Stimulated activated CD4-positive, alpha-beta T cell treated with anti-CD3 and anti-CD28 coated beads, Interleukin-15, amount 100 ng/mL, for 1 hour (primary cell): ENCODE measurements at places on chromosomes 5 and 9.

DNA sequence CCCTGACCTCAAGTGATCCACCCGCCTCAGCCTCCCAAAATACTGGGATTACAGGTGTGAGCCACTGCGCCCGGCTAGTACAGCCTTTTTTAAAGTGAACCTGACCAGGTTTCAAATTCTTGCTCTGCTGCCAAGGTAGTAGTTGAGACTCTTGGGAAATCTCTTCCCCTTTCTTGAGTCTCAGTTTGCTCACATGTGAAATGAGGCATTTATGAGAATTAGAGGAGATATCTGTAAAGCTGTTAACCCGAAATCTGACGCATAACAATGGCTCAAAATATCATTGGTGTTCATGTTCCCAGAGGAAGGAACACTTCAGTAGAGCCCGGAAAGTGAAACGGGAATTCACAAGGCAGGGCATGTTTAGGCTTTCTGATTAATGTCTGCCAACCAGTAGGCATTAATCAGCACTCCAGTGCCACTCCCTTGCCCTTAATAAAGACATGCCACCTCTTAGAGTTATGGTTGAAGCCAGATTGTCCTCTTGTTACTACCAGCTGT is 1.5 kb downstream of the ARPC5L start:
- no peak for DNase-seq

DNA sequence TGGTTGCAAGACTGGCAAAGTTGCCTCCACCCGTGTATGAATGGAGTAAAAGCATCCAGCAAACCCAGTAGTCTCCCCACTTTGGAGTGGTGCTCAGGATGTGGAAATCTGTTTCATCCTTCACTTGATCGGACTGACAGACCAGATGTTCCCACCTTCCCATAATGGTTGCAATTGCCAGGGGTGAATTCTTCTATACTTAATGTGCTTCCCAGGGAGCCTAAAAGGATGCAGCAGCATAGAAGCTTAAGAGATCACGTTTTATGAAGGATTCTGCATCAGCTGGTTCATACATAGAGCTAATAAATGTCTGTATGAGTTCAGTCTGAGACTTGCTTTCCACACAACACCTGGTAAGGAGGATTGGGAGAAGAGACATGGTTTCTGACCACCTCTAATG is 198.8 kb upstream of the S1PR3 start:
- no peak for DNase-seq

DNA sequence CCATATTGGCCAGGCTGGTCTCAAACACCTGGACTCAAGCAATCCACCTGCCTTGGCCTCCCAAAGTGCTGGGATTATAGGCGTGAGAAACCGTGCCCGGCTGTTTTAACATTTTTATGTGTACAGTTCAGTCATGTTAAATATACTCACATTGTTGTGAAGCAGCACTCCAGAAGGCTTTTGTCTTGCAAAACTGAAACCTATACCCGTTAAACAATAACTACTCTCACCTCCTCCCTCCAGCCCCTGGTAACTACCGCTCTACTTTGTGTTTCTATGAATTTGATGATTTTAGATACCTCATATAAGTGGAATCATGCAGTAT is 23.1 kb upstream of the SHB start:
- DNase-seq = no peak

DNA sequence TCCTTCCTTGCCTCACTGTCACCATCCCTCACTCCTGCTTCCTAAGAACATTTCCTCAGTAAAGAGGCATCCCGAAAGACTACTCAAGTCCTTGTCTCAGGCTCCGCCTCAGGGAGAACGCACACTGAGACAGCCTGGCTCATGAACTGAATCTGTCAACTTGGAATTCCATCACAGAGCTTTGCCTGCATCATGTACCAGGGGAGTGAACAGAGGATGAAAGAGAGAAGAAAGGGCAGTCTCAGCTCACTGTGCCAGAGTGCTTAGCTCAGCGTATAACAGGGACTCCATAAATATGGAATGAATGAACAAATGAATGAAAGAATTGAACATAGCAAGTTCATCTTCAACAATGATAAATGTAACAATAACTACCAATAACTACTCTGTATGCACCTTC is 68.7 kb upstream of the SLC1A3 start:
- DNase-seq = no peak

- no peak for DNase-seq
Observed at GRCh38 chr9:78781681-78782080, 484.8 kb downstream of the PSAT1 start.

GRCh38 chr5:102975045-102975444 is 144.9 kb downstream of the GIN1 start:
- no peak for DNase-seq

- DNase-seq = no peak
Observed at GRCh38 chr5:168273056-168273980, 18.1 kb upstream of the WWC1 start.

GRCh38 chr9:95780751-95781150 is 94.7 kb upstream of the ERCC6L2 start:
- DNase-seq = no peak

DNA sequence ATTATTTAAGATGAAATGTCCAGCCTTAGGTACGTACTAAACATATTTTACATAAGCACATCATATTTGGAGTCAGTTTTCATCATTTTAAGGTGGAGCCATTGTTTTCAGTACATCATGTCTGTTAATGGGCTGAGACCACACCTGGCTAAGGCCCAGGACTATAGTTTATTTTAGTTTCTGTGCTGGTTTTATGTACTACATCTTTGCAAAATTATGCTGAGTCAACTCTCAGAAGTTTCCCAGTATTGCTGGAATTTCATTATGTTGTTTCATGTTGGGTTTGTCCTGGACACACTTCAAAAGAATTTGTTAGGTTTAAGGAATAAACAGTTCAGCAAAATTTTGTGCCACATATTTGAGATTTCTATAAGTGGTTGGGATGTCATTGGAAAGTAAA is 171.2 kb downstream of the CCDC171 start:
- DNase-seq = no peak

- no peak for DNase-seq
Observed at GRCh38 chr5:178291161-178291561, 58.6 kb upstream of the PHYKPL start.

DNA sequence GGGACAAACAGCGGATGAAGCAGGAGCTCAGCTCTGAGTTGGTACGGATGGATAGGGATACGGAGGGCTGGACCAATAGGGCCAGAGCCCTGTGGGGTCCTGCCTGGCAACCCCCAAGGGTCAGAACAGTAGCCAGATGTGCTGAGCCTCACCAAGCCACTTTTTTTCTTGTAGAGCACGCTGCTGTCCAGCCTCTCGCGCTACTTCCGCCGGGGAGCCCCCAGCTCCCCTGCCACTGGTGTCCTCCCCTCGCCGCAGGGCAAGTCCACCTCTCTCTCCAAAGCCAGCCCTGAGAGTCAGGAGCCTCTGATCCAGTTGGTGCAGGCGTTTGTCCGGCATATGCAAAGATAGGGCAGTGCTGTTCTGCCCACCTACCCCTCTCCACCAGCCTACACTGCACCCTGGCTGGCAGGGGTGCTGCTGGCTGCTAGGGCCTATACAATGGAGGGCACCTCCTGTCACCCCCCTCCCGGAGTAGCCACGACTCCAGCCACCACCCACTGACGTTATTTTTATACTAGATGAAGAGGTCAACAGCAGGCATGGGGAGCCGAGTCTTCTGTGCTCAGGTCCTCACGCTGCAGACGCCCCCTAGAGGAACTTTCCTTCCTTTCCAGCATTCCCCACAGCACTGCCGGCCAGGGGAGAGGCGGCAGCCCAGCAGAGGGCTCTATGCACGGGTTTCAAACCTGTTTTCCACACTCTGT is 21.6 kb downstream of the SH3GLB2 start:
- DNase-seq = no peak

DNA sequence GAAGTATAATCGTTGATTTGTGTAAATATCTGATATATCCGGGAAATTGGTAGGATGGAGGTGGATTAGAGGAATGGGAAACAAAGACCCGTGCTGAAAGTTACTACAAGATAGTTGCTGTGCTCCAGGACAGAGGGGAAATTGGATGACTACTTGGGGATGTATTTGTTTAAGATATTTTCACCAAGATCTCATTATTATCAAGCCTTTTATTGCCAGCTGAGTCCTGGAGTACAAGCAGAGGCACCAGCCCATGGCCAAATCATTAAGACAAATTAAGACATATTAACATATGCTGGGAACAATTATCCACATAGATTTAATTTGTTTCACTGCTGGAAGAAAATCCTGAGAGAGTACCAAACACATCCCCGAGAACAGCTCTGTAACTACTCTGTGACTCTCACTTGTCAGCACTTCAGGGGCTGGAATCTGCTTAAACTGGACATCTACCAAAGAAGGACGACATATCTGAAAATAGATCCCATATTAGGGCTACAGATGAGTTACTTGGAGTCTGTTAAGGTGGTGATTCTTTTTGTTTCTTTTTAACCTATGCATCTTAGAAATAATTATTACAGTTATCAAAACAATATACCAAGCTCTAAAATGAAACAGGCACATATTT is 68.2 kb downstream of the SLC1A1 start:
- DNase-seq = no peak

DNA sequence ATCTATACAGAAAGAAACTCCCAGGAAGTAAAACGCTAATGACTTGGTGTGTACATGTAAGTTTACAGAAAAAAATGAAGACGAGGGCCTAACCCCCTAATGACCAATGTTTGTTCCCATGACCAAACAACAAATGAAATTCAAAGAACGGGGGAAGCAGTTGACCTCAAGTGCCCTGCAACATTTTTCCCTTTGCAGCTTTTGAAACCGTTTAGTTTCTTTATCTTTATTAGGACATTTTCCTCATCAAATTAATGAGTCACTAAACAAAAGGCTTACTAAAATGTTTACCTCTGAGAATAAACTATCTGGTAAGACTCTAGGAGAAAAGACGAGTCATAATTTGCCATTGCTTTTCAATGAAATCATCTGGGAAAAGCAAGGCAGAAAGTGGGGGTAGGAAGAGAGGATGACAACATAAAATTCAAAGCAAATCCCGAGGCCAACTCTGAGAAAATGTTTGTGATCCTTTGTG is 57.4 kb downstream of the LHFPL2 start:
- no peak for DNase-seq

DNA sequence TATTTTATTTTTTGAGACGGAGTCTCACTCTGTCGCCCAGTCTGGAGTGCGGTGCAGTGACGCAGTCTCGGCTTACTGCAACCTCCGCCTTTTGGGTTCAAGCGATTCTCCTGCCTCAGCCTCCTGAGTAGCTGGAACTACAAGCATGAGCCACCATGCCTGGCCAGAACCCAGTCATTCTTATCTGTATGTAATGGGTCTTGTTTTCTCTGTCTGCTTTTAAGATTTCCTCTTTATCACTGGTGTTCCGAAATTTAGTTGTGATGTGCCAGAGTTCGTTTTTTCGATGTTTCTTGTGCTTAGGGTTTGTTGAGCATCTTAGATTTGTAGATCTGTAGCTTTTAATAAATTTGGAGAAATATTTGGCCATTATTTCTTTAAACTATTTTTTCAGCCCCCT is 19.2 kb downstream of the SLC25A25 start:
- DNase-seq = no peak

DNA sequence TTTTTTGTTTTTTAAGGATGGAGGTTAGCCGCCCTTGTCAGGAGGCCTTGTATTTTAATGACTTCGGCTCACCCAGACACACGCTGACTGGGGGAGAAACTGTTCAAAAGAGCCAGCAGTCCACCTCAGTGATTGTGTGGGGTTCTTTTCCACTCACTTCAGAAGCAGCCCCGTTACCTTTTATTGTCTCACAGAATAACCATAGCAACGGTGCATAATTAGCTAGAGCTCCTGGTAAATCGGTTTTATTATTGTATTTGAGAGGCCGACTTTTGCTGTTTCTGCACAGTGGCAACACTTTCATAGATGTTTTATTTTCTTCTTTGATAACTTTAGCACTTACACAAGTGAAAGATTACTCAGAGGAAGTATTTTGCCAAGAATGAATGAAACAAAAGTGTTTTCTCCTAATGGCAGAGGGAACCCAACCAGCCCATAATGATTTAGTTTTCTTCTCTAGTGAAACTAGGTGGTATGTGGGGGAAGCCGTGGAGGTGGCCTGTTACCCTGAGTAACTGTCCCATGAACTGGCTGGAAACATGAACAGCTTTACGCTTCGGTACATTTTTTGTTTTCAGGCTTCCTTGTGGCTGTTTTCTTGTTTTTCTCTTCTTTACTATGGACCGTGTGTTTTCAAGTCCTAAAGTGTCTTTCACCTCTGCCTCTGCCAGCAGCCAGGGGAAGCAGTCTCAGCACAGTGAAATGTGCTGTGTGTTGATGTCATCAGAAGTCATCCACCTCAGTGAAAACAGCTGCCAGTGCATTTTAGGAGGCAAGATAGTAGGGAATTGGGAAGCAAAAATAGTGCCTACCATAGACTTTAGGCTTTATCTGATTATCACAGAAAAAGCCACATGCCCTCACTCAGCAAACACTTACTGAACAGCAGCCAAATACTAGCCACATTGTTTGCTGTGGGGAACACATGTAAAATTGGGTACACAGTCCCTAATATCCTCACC is 414.7 kb downstream of the KDM4C start:
- no peak for DNase-seq

DNA sequence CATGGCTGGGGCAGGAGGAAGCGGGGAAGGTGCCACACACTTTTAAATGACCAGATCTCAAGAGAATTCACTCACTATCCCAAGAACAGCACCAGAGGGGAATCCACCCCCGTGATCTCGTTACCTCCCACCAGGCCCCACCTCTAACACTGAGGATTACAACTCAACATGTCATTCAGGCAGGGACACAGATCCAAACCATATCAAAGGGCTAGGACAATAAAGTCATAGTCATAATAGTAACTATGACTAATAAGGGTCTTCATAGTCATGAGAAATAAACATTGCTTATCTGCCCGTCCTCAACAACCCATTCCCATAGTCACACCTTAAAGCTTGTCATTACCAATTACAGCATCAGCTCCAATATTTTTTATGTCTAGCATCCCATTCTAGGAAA is 65.3 kb upstream of the SMC2 start:
- no peak for DNase-seq

DNA sequence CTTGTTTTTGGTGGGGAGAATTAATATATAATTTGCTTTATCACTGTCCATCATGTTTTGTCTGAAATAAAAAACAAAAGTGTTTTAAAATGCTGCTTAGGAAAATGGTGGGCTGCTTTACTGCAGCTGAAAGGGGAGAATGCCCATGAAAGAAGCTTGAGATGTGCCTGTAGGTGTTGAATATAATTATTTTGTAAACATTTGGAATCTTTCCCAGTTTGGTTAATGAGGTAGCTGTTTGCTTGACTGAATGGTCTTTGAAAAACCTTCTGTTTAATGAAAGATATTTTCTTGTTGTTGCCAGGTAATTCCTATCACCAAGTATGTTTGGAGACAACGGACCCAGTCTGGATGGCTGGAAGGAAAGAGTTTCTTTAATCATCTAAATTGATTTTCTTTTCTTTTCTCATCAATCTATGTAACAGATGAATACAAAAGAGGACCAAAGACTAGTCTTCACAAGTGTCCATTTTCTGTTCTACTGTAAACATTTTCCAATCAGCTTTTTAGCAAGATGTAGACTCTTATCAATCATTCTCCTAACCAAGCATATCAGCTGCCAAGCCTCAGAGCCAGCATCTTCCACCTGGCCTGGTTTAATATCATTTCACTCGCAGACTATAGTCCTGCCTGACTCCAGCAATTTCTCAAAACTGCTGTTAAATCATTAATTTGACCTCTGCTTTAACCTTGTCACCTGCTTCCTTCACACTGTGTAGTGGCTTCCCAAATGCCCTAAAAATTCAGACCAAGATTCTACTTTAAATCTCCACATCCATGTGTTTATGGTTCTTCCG is 441.2 kb upstream of the CHD1 start:
- no peak for DNase-seq
